ENCODE measurements at places on chromosomes 11 and 22. TPM values are rescaled to one million over a fixed set of nuclear protein-coding genes. Genes with fewer than 3 reads are reported as not detected.
A peak's percentile ranks its signal among the peaks of the same experiment; 100 is the strongest.

- no peak for DNase-seq
These were observed 15.4 kb downstream of the P2RY6 start for GRCh38 chr11:73287400-73288101.

DNA sequence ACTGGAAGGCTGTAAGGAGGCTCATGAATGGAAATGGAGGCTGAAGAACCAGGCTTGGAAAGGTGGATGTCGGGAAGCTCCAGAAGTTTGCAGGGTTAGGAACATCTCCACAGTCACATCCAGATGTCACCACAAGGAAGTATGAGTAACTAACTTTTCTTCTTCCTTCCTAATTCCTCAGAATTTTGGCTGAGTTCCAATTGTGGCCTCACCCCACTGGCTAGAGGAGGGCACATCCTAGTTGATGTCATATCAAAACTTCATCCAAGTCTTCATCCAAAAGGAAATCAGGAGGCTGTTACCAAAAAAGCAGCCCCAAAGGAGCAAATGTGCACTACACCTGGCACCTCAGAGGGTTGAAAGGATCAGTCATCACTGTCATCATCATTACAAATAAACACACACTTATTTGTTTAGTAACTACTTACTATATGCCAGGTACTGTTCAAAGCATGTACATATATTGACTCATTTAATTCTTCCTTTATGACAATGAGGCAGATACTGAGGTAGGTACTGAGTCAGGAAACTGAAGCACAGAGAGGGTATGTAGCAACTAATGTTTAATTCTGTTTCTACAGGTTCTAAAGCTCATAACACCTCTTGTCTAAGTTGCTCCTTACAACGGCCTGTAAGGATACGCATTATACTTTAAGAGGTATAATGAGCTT is 7.3 kb upstream of the PTPN5 start:
- no peak for DNase-seq

DNA sequence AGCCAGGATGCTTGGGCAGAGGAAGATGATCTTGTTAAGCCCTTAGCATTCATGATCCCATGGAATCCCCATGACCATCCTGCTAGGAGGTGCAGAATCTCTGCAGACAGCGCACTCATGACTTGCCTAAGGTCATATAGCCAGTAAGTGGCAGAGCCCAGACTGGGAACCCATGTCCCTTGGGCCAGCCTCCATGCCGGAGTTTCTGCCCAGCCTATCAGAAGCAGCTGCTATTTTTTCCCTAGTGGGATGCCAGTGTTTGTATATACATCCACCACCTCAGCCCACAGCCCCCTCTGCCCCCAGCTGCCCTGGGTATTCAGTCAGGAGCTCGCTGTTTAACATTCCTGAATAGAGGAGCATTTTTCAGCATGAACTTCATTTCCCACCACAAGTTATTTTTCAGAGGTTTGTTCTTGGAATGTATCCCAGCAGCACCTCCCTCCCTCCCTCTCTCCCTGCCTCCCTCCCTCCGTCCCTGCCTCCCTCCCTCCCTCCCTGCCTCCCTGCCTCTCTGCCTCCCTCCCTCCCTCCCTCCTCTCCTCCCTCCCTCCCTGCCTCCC is 34.4 kb upstream of the SUSD2 start:
- DNase-seq: peak; percentile 64

- no peak for DNase-seq
These were observed 839 bp downstream of the CBY1 start for GRCh38 chr22:38657045-38657909.

DNA sequence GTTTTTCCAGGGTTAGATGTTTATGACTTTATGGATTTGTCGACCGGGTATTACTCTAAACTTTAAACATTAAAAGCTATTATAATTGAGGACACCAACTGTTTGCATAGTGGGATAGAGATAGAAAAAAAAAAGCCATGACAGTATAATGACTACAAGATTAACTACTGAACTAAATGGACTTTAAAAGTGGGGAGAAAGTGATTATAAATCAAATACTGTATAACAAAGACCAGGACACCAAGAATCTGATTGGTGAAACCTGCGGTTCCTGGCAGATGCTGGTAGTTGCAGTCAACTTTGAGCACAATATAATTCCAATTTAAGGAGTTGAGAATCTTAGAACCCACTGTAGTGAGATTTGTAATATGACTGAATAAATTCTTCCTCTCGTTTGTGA is 2.5 kb downstream of the CRKL start:
- DNase-seq: no peak

- no peak for DNase-seq
These were observed 4.3 kb upstream of the CCND1 start for GRCh38 chr11:69636512-69637197.

The KRTAP5-7 gene
- not detected for total RNA-seq

The DTX4 gene
- total RNA-seq: 3.2 TPM

The PLEKHA7 gene
- 13.3 TPM for total RNA-seq

The BACE1-AS gene
- 0.88 TPM for total RNA-seq

The SVIP gene
- total RNA-seq: 2.0 TPM
